Stimulated activated CD4-positive, alpha-beta T cell treated with anti-CD3 and anti-CD28 coated beads, Interleukin-12 subunit alpha, Interleukin-12 subunit beta, amount 100 ng/mL, for 4 hours (primary cell): ENCODE measurements at places on chromosomes 7 and 10.

DNA sequence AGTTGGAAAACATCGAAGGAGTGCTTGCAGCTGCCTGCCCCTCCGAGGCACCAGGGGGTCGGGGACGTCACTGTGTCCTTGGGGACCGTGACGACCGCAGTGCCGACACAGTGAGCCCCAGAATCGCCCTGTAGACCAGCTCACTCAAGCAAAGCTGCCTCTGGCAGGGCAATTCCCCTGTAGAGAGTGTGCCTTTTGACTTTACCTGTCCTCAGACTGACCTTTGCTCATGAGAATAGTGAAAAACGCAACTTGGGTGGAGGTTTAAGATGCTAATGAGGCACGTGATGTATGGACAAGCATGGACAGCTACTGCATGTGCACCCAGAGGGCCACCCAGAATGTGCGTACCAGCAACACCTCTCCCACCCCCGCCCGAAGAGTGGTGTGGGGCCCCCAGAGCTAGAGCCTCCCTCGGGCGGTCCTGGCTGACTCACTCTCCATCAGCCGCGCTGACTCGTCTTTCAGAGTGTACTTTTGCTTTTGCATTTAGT, 271.9 kb downstream of the ADARB2 start:
- no peak for DNase-seq

DNA sequence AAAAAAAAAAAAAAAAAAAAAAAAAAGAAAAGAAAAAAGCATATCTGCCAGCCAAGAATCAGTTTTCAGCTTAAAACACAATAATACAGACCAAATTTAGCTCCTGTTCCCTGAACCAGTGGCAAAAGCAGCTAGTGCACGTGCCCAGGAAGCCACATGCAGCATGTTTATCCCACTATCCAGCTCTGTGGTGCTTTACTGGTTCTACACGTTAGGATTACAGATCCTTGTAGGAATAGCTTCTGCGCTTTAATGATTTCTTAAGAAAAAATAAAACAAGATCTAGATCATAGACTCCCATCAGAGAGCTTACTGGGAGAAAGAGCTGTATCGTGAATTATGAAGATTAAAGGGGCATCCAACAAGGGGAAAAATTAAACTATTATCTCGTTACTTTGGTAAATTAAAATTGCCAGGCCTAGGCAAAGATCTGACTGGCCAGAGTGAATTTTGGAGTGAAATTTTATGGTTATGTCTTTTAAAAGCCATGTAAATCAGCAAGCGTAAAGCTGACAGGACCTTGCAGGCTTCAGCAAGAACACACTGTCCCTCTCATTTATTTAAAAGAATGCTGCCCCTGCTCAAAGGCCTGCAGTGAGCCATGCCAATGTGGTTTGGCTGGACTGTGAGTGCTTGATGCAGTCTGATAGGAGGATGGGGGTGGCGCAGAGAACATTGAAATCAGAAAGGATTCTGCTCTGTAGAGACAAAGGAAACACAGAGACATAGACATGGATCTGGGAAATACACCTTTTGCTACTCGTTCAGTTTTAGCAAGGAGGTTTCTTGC, 177.3 kb upstream of the PHYHIPL start:
- no peak for DNase-seq

GRCh38 chr7:6020371-6021286, 10.5 kb upstream of the ANKRD61 start:
- DNase-seq, result no peak

DNA sequence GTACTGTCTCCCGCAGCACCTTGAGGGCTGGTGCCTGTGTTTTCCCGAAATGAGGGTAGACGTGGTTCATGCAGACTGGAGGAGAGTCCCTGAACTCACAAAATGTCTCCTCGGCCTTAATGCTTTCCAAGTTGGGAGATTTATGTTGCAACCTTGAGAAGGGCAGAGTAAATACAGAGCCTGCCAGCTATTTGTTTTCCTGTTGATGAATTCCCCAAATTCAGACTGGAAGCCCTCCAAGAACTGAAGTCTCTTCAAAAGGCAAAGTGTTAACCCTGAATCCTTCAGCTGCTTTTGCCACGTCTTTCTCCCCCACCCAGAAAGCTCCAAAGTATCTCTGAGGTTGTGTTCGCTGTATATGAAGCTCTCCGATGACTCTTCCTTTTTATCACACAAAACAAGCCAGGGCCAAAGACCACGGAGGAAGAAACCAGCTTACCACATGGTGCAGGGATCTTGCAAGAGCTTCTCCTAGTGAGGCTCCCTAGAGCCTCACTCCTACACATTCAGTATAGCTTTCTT, 254.7 kb upstream of the NFE2L3 start:
- no peak for DNase-seq

DNA sequence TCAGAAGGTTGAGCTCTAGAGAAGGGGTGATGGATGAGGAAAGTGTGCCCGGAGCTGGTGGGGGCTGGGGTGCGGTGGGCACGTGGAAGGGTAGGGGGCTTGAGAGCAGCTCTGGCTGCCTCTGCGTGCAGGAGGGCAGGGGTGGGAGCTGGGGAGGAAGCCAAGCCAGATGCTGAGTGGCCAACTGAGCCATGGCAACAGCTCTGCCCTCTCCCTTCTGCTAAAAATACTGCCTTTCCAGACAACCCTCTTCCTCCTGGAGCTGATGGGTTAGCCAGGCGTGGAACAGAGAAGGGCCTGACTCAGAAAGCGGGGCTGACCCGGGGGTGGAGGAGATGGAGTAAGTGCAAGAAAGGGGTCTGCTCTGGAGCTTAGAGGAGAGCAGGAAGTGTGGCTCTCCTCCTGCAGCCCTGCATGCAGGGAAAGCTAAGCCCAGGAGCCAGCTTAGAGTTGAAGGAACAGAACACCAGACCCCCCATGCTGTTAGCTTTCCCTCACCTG, 114.6 kb upstream of the AGK start:
- no peak for DNase-seq

DNA sequence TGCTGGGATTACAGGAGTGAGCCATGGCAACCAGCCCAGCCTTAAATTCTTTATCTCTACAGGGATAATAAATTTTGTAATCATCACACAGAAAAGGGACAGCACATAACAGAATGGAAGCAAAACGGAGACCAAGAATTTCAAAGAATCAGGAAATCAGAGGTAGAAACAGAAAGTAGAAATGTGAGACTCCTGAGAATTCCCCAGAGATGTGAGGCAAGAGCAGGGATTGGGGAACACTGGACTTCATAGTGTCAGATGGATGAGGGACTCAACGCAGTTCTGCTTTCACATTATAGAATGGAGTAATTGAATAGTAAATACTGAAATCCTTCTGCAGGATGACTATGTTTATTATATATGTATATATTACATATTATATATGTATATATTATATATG, 52.5 kb upstream of the MPP7 start:
- DNase-seq, result no peak

- DNase-seq, result peak; percentile 25
Observed at GRCh38 chr10:110207805-110208613, 604 bp downstream of the MXI1 start.

GRCh38 chr7:94875201-94875600, 32.2 kb upstream of the PPP1R9A start:
- DNase-seq, result no peak

DNA sequence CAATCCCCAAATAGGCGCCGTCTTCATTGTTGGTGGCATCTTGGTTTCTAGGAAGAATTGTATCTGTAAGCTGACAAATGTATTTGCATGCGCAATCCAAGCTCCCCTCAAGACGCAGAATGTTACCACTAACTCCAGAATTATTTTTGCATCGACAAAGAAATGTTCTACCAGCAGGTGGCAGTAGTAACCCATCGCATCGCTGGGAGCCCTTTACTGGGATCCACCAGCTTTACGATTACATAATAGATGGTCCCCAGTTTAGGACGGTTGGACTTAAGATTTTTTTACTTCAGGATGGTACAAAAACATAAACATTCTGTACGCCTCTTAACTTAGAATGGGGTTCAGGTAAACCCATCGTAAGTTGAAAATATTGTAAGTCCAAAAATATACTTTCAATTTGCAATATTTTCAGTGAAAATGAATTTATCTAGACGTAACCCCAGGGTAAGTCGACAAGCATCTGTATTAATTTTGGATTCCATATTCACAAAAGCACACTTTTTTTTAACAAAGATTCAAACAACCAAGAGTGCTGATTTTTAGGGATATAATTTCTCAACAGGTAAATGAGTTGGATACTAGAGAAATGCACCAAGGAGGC, 114.0 kb upstream of the COBL start:
- peak; percentile 18 for DNase-seq

DNA sequence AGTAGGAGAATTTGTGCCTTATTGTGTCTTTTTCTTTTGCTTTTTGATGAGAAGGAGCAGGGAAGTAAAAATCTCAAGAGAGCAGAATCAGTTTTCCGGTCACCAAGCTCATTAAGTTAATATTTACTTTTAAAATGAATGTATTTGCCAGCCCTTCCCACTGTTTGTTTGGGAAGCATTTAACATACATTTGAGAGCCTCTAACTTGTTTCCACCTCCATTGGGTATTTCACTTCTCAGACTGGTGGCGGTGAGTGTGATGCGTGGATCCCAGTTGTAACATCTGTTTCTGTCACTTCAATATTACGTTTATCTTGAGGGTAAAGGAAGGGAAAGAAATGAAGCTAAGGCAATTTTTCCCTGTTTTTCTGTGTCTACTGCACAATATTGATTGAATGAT, 22.8 kb downstream of the CDK14 start:
- DNase-seq, result no peak

DNA sequence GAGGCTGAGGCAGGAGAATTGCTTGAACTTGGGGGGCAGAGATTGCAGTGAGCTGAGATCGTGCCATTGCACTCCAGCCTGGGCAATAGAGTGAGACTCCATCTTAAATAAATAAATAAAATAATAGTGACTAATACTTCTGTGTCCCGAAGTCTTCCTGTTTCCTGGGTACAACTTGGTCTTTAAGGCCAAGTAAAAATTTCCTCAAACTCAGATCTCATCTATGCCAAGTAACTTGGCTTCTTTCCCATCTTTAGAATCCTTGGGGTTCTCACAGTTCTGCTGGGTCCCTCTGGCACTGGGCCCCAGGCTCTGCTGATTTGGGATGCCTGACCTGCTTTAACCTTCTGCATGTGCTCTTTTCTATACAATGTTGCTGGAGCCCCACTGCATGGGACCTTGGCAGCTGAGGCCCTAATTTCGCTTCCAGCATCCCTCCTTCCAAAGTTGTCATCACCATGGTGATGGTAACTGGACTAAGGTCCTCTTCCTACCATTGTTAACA, 22.7 kb upstream of the AKR1B10 start:
- DNase-seq, result no peak

GRCh38 chr7:75691793-75692543, 46.8 kb downstream of the HIP1 start:
- DNase-seq, result no peak

DNA sequence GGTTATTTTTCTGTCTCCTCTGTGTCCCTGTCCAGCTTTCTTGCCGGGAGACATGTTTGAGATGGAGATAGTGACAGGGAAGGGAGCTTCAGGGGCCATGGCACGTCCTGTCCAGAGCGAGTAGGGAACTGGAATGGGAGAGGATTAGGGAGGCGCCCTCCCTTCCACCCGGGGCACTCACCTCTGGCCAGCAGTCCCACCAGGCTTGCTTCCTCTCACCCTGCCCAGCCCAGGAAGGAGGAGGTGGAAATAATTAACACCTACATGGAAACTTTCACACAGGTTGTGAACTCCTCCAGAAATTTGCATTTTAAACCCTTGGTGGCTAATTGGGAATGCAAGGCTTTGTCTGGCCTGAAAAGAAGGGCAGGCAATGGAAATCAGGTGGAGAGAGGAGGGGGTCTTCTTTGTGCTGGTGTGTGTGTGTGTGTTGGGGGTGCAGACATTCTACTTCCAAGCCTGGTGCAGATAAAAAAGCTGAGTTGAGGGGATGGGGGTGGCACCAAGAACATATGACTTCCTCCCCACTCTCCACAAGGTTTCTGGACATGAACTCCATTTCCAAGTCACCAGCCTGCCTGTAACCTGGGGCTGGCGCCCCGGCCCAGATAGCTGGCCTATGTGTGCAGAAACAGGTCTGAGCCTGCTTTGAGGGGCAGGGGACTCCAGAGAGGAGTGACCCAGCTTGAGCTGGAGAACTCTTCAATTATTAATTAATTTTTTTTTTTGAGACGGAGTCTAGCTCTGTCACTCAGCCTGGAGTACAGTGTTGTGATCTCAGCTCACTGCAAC, 199.4 kb downstream of the CYP26A1 start:
- DNase-seq, result no peak

- DNase-seq, result no peak
Observed at GRCh38 chr7:82204694-82205093, 238.9 kb downstream of the CACNA2D1 start.

- DNase-seq, result no peak
Observed at GRCh38 chr7:130703851-130704250, 17.5 kb upstream of the TSGA13 start.

DNA sequence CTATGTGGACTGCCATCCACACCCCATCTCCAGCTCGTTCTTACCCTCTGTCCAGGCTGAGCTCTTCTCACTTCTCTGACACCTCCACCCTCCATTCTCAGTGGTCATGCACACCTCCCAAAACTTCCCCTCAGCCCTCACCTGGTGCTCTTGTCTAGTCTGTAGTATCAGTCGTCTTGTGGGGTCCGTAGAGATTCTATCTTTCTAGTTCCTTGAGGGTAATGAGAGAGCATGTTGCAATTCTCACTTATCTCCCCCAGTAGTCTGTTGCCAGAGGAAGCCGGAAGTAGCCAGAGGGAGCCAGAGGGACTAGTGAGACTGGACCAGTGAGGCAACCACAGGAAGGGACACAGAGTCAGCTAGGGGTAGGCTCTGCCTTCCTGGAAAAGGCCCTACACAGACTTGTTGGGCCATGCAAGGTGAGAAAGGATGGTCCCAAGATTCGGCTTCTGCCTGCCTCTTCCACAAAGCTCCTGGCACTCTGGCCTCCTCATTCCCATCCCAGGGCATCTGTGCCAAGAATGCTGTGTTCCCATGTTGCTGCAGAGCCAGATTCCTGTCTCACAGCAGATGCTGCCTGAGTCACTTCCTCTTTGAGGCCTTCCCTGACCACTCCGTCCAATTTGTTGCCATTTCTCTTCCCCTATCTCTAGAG, 50.6 kb upstream of the DUSP5 start:
- no peak for DNase-seq

GRCh38 chr7:43516581-43517342, 66.1 kb upstream of the STK17A start:
- no peak for DNase-seq

GRCh38 chr7:73612598-73613269, 11.6 kb downstream of the MLXIPL start:
- no peak for DNase-seq

- no peak for DNase-seq
Observed at GRCh38 chr7:2947058-2947780, 96.4 kb downstream of the CARD11 start.

- no peak for DNase-seq
Observed at GRCh38 chr7:142866361-142867096, 11.7 kb downstream of the EPHB6 start.
